ENCODE measurements at places on chromosomes 16 and 17.

DNA sequence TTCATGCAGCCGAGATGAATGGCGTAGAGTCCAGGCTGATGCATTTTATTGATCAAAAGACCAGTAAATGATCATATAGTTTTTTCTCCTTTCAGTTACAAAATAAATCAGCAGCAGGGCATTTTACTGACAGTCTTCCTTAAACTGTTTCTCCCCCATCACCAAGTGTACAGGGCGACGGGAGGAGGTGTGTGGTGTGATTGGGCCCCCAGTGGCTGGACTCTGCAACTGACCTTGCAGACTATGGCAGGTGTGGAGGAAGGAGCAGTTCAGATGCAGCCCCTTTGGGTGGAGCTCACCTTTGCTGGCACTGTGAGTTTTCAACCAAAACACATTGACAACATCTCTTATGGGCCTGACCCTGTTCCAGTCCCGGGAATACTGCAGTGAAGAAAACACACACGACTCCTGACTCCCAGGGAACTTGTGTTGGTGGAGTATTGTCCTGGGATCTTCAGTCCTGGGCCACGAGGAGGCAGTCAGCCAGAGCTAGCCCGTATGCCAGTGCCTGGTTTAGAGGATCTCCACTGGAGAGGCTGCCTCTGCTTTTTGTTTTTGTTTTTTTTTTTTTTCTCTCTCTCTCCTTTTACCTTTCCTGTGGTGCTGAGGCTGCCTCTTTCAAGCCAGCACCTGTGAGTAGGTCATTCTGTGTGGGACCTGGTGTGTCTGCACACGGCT lies 29.8 kb downstream of the KIAA0513 start:
- no peak for DNase-seq

GRCh38 chr16:47939680-47940079 lies 216.1 kb downstream of the ABCC12 start:
- no peak for DNase-seq

GRCh38 chr17:27497696-27498095 lies 41.4 kb downstream of the KSR1 start:
- no peak for DNase-seq

DNA sequence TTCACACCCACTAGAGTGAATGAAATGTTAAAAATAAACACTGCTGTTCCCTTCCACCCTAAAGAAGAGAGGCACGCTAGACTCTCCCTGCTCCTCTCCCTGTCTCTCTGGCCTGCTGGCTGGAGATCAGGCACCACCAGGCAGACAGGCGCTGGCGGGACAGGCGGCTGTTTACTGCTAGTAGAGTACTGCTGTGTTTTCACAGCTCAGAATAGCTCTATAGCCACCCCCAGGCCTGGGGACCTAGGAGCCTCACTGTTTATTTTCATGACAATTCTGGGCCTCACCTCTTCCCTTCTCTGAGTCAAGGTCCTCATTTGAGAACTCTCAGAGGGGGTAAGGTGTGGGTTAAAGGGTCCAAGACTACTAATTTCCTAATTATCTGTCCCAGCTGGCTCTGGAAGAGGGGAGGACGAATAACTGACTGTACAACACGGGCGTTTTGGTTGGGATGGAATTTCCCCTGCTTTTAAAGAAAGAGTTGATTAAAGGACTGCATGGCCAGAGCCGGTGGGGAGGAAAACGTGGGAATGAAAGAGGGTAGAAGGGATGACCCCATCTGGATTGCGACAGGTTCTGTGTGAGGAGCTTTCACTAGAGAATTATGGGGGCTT lies 9.0 kb upstream of the G6PC1 start:
- no peak for DNase-seq

DNA sequence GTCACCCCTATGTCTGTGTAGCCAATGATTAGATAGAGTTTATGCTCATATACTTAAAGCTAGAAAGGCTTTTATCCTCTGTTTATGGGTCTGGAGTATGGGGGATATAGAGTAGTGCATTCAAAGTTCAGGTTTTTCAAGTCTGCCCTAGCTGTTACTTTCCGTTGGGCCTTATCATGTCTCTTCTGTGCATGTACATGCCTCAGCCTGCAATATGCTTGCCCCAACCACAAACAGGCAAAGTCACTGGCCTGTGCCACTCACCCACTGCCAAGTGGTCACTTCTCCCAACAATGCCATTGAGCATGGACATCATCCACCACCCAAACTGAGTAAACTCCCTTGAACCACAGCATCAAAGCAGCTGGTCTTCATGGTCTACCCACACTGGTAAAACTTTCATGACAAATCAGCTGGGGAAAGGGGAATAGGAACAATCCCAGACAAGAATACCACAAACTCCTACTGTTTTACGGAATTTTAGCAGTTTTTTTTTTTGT lies 70.3 kb upstream of the C17orf78 start:
- no peak for DNase-seq

DNA sequence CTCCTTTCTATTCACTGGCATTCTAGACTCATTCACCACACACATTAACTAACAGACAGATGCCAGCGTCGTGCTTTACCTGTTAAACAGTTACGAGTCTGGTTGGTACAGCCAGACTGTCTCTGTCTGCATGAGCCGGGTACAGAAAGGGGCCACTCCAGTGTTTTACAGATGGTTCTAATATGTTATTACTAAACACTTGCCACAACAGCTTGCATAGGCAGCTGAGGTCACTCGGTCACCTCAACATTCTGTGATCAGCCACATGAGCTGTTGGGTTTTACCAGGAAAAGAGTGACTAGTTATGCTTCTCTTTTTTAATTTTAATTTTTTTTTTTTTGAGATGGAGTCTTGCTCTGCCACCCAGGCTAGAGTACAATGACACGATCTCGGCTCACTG lies 25.2 kb downstream of the CD300A start:
- DNase-seq = peak; percentile 32

DNA sequence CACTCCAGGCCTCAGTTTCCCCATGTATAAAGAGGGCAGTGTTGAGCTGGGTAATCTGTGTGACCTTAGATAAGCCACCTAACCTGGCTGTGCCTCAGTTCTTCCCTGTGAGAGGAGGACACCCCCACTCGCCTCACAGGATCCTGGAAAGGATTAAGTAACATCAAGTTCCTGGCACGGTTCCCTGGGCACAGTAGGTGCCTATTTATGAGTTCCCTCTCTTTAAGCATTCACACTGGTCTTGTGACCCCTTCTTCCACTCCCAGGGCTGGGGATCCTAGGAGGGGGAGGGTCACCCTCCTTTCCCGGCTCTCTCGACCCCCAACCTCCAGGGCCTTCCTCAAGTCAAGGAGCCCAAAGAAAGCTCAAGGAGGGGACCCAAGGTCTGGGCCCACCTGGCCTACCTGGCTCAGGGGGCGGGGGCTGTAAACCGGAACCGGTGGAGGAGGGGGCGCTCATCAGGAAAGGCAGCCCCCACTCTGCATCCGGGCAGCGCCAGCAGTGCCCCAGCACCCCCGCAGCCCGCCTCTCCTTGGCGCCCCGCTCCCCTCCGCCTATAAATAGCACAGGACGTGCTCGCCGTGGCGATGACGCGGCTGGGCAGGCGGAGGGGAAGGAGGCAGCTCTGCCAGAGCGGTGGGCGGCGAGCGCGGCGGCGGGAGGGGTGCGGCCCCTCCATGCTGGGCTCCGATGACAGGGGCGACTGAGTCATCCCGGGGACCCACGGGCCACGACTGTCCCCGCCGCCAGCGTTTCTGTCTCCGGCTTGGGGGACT lies 9.4 kb downstream of the RPL19 start:
- peak; percentile 63 for DNase-seq

DNA sequence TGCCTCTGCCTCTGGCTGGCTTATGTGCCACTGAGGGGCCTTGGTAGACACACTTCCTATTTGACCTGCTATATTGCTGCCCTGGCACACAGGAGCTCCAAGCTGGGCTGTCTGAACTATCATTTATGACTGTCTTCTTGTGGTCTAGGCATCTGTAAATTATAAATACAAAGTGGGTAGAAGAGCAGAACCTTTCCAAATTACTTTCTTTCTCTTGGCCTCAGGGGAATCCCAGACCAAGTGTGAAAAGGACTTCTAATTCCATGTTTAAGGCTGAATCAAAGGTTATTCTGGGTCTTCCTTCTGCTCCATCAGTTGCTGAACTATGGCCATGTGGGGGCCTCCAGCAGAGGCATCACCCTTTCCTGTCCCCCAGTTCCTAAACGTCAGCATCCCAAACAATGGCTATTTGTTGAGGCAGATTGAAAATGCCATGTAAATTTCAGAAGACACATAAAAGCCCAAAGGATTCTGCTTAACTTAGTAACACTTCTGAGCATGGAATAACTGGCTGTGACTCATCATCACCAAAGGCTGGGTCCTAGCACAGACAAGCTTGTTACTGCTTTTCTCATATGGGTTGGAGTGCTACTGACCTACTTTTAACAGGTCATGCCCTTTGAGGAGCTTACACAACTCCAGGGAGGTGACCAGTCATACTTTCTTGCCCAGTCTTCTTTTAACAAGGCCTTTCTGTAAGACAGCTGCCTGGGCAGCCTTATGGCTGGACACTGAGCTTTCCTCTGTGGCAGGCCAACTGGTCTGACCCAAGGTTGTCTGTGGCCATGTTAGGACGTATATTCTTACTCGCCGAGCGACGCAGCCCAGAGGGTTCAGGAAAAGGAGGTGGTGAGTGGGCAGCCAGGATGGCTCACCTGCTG lies 154.8 kb downstream of the VPS53 start:
- DNase-seq = no peak

- no peak for DNase-seq
These were observed 8.8 kb upstream of the ITGB4 start for GRCh38 chr17:75712446-75712845.
